ENCODE measurements at places on chromosomes 3 and 15. TPM values are rescaled to one million over a fixed set of nuclear protein-coding genes. Genes with fewer than 3 reads are reported as not detected.
A peak's percentile ranks its signal among the peaks of the same experiment; 100 is the strongest.

Gene ARGFX
- polyA plus RNA-seq = not detected

DNA sequence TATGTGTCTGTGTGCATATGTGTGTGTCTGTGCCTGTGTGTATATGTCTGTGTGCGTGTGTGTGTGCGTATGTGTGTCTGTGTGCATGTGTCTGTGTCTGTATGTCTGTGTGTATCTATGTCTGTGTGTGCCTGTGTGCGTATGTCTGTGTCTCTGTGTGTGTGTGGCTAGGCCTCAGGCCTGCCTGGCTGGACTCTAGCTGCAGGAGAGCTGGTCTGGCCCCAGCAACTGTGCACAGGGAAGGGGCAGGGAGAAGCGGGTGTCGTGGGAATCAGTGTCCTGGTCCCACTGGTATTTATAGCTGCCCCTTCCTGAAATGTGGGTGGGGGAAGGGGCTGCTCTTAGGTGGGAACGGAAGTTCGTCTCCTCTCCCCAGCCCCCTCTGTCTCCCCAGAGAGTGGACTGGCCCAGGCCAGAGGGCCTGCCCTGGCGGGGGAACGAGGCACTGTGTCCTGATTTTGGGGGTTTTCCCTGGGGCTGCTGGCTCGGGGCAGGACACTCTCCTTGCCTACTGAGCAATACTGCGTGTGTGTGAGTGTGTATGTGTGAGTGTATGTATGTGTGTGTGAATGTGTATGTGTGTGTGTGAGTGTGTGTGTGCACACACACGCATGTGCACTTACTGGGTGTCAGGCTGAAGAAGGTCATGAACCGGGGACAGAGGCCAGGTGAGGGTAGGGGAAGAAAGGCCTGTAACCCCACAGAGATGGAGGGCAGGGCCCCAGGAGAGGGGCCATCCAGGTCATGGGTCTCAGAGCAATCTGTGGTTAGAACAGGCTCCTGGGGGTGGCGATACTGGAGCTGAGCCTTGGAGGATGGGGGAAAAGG is 6.6 kb downstream of the CSPG4 start:
- DNase-seq = no peak

GRCh38 chr3:48001991-48002390 is 14.2 kb downstream of the MAP4 start:
- no peak for DNase-seq

- no peak for DNase-seq
Observed at GRCh38 chr3:3853544-3853943, 54.3 kb downstream of the LRRN1 start.

DNA sequence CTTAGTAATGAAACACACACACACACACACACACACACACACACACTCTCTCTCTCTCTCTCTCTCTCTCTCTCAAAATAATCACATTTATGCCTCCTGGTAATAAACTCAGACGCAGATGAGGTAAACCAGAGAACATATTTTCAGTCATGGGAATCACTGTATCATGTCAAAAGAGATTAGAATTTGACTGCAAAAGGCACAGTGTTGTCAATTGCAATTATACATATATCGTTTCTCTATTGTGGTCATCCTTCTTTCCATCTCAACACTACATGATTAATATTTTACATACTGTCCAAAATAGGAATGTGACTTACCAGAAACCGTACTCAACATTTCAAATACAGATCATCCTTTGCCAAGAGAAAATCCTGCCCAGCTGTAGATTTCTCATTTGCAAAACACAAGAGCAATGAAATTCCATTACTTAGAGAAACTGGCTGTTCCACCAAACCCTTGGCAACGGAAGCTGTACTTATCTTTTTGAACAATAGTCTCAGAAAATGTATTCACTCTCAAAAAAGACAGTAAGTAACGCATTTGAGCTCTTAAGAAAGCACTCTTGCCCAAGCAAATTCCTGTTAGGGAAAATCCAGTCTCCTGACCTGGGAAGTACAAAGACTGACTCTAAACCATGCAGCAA is 24.3 kb downstream of the PDZRN3 start:
- peak; percentile 97 for DNase-seq

DNA sequence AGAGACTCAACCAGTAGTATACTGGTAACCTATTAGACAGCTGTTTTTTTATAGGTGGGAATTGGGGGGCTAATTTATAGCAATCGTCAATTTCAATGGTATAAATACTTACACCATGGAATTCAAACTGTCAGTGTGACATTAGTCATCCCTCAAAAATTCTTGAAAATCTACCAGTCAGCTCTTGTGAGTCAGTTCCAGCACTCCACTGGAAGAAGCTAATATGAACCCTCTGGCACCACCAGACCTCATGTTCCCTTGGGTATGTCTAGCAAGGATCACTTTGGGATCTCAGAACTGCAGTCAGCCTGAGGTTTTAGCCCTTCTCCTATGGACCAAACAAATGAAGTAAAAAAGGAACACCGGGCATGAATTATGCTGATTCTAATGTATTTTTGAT is 11.8 kb upstream of the UACA start:
- DNase-seq = no peak

GRCh38 chr3:48795997-48796732 is 51.5 kb downstream of the PRKAR2A start:
- DNase-seq = peak; percentile 6

DNA sequence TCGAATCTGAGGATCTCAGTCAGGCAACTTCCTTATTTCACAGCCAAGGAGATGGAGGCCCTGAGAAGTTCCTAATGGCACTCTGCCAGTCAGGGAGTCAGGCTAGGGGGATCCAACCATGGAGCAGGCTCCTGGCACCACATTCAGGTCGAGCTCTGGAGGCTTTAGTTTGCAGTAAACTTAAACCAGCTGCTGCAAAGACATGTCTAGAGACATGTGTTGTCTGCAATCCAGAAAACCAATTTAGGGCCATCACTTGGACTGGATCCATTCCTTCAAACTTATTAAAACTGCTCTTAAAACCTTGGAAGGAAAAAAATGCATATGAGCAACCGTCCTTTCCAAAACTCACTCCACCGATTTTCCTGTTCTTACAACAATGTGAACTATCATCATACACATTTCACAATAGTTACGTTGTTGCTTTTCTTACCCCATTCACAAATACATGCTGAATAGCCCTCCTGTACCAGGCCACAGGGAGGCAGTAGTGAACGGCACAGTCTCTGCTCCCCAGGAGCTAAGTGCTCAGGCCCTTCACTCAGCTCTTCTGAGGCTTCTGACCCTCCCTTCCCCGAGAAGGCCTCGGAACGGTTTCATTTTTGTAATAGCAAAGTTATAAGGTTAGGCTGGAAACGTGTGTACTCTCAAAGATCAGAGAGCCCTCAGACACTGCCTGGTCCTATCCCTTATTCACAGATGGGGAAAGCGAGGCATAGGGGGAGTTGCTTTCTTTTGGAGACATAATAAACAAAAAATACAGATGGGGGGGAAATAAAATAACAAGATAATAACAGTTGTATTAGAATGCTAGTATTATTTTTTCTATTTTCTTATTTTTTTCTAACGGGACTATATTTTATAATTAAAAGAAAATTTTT is 20.1 kb downstream of the RFT1 start:
- peak; percentile 92 for DNase-seq
